ENCODE measurements at places on chromosomes 12 and 14. TPM values are rescaled to one million over a fixed set of nuclear protein-coding genes. Genes with fewer than 3 reads are reported as not detected.

TAC3 gene
- total RNA-seq: not detected

CCDC197 gene
- not detected for total RNA-seq

NAV3 gene
- 1.7 TPM for total RNA-seq

MGP gene
- 6.1 TPM for total RNA-seq

PTPN21 gene
- total RNA-seq: 2.1 TPM

AICDA gene
- not detected for total RNA-seq

APOF gene
- total RNA-seq: 11.9 TPM

TBC1D30 gene
- total RNA-seq: 2.2 TPM

TMEM119 gene
- total RNA-seq: 0.25 TPM

DPY19L2 gene
- total RNA-seq: 2.8 TPM

GRIN2B gene
- total RNA-seq: under 0.01 TPM

COX8C gene
- total RNA-seq: not detected

RIPK3 gene
- total RNA-seq: 2.7 TPM

ACOT6 gene
- total RNA-seq: 1.1 TPM

CLEC4C gene
- not detected for total RNA-seq

SYNDIG1L gene
- not detected for total RNA-seq

NTS gene
- 0.08 TPM for total RNA-seq

CYP46A1 gene
- total RNA-seq: 0.14 TPM

FAM186B gene
- total RNA-seq: 0.84 TPM

SLC6A12 gene
- total RNA-seq: 27.1 TPM

MAP1LC3B2 gene
- not detected for total RNA-seq

PPP1R1A gene
- 12.4 TPM for total RNA-seq

KERA gene
- not detected for total RNA-seq

RBP5 gene
- total RNA-seq: 12.9 TPM

ASCL4 gene
- total RNA-seq: not detected

SLCO1A2 gene
- not detected for total RNA-seq

TPH2 gene
- not detected for total RNA-seq

SLC38A4 gene
- total RNA-seq: 389 TPM

EPYC gene
- not detected for total RNA-seq

ADAM21 gene
- not detected for total RNA-seq

ERC1 gene
- total RNA-seq: 8.0 TPM

AKAP5 gene
- 0.28 TPM for total RNA-seq

TTC9 gene
- 0.09 TPM for total RNA-seq
